ENCODE measurements at places on chromosomes 6 and 20.
A peak's percentile ranks its signal among the peaks of the same experiment; 100 is the strongest.

DNA sequence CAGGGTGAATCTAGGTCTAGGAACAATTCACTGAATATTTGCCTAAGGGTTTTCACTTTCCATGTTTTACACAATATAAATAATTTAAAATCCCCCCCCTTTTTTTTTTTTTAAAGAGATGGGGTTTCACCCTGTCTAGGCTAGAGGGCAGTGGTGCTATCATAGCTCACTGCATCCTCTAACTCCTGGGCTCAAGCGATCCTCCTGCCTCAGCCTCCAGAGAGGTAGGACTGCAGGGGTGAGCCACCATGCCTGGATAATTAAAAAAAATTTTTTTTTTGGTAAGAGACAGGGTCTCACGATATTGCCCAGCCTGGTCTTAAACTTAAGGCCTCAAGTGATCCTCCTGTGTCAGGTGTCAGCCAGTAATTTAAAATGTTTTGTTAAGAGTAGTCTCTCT lies 17.8 kb downstream of the QKI start:
- DNase-seq, result no peak

DNA sequence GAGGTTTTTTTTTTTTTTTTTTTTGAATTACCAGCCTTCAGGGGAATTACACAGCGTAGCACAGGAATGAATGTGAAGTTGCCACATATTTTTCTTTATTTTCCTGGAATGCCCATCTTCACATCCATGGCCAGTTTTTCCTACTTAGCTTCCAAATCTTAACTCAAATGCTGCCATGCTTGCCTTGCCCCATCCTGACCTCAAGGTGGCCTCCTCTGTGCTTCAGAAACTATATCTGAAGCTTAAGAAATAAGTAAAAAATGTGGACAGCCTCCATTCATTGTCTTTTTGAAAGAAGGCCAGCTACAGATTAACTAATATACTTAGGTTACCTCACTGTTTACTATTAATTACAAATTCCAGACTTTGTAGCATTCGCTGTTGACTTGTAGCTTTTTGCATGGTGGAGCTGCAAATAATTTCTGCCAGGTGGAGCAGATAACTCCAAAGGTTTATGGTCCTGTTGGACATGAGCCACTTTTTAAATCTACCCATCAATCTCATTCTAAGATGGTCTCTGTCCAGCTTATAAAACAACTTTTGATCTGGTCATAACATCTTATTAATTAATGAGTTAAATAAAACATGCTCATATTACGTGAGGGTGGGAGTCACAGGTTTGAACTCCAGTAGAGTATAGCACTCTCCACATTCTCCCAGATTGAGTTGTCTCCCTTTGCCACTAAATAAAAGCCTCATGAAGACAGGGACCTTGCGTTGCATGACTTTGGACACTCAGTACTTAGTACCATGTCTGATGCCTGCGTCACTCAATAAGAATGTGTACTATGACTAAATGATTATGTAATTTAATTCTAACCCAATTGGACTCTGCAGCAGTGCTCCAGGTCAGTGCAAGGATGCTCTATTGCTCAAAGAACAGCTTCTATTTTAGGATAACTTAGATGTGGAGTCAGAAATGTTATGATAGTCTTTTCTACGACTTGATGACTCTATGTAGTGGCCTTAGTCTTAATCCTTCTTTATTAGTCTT lies 678.6 kb upstream of the CITED2 start:
- DNase-seq, result peak; percentile 90

- no peak for DNase-seq
These were observed 160.0 kb upstream of the DTNBP1 start for GRCh38 chr6:15822835-15823234.

GRCh38 chr6:165227644-165228329 lies 81.6 kb downstream of the C6orf118 start:
- DNase-seq, result peak; percentile 44

DNA sequence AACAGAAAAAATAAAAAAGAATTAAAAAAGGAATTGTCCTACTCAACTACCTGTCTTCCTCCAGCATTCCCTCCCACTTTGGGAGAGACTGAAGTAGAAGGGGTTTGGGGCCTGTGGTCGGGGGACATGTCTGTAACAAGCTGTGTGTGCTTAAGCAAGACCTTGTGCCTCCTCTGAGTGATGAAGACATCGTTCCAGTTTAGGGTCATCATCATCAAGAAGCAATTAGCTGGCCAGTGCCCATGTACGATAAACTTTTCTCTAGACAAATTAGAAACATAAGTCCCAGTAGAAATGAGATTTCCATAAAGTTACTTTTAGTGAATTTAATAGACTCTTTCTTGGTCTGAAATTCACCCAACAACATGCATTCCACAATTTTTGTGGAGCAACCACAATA lies 272.9 kb downstream of the ZNF217 start:
- DNase-seq, result no peak

DNA sequence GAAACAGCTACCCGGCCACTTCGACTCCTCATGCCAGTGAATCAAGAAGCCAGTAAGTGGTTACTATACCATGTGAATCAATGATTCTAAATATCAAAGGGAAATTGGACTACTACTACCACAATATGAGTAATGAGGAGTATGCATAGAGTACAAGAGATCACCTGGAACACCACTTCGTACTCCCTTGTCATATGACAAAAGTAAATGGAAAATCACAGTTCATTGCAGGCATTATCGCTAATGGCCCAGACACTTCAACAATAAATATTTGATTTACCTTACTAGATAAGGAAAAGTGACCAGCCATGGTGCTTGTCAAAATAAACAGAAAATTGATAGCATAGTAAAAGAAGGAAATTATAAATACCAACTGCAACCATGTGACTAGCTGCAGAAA lies 73.1 kb downstream of the BMP5 start:
- DNase-seq, result no peak

- DNase-seq, result no peak
These were observed 1.7 kb downstream of the THBS2 start for GRCh38 chr6:169251822-169252504.

DNA sequence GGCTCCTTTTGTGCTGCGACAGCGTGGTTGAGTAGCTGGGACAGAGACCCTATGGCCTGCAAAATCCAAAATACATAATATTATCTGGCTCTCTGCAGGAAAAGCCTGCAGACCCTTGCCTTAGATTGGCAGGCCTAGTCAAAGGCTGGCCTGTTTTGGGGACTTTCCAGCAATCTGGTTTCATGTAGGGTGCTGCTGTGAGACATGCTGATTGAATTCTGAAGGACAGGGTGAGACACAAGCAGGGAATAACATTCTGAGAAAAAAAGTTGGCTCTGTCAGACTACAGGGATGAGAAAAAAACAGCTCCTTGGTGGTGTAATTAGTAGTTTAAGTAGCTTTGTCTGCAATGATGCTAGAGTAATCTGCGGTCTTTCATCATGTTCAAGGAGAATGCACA lies 402.7 kb upstream of the AGPAT4 start:
- no peak for DNase-seq

DNA sequence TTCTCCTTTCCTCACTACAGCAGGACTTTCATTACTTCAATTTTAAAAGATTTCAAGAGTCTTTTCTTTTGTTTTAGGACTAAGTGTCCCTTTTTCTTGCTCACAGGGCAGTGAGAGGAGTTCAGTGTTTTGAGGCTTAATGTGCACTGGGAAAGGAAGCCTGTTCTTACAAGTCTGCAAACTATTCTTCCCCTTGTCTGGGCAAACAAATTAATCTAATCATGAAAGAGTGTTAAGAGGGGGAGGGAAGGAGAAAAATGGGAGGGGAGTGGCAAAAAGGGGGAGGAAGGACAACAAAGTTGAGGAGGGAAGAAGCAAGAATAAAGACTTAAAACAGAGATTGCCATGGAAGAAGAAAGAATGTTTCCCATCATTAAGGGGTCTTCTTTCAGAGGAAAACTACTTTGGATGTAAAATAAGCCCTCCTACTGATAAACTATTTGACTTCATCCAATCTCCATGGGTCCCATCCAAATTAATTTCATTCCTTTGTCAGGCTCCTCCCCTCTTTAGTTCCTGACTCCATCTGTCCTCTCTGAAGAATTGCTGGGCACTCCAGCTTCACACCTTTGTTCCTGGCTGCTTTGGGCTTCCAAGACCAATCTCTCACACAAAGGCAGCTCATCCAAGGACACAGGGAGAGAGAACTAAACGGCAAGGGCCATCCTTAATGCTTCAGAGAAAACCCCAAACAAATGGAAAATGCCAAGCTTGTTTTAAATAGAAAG lies 244.5 kb downstream of the TPBG start:
- no peak for DNase-seq

GRCh38 chr6:126959765-126960164 lies 158.7 kb upstream of the RSPO3 start:
- no peak for DNase-seq

- DNase-seq, result no peak
These were observed 64.4 kb downstream of the SNAP25 start for GRCh38 chr20:10282979-10283456.

GRCh38 chr6:64411226-64411625 lies 775.6 kb downstream of the PHF3 start:
- peak; percentile 33 for DNase-seq

- DNase-seq, result no peak
These were observed 33.7 kb downstream of the PAX1 start for GRCh38 chr20:21739161-21739560.

GRCh38 chr6:143674483-143675381 lies 3.0 kb upstream of the PHACTR2 start:
- no peak for DNase-seq

DNA sequence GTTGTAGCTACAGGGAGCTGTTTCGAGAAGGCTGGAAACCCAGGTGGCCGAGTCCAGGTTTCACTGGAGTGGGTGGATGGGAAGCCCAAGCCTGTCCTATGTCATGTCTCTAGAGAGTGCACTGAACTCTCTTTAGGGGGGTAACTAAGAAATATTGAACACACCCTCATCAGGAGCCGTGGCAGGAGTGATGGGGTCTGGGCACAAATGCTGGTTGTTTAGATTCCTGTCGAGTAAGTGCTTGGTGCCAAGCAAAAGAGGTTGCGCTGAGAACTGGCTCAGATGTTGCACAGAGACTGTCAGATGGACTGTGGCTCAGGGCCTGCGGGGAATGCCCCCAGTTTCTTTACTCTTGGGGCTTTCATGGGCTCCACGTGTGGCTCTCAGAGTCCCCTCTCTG lies 7.3 kb upstream of the FAM209A start:
- no peak for DNase-seq

DNA sequence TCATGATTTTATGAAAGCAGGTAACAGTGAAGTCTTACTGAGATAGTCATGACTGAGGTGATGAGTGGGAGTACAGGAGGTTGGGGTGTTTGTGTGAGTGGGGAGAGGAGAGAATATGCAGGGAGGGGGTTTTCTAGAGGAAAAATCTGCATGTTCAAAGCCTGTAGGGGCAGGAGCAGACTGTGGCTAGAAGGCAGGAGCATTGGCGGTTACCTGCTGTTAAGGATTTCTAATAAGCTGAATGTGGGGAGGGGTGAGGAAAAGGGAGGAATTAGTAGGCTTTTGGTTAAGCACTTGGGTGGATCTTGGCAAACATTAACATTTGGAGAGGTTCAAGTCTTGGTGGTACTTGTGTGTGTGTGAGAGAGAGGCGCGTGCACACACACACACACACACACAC lies 70.8 kb downstream of the EYA4 start:
- no peak for DNase-seq
